Fibroblast of pulmonary artery (primary cell): ENCODE measurements at places on chromosomes 5 and 9.

GRCh38 chr9:109416135-109416706 lies 81.9 kb downstream of the PTPN3 start:
- DNase-seq, result no peak

- DNase-seq, result no peak
Measured at GRCh38 chr9:5994493-5994892, 20.9 kb downstream of the RANBP6 start.

- no peak for DNase-seq
Measured at GRCh38 chr9:89929673-89930480, 325.1 kb downstream of the GADD45G start.

DNA sequence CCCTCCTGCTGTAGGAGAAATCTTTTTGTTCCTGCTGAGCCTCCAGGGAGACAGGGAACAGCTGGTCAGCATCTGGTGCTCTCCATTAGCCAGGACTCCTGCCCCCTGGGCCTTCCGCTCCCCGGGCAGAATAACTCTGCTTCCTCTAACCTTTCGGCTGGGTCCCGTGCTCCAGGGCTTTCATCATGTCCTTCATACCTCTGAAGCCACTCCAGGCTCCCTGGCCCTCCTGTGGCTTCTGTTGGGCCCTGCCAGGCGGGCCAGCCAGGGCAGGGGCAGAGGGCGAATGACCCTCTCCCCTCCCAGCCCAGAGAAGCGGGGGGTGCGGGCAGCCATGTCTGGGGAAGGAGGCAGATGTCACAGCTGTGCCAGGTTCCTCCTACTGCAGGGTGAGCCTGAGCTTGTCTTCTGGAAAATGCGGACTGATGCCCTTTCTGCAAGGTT lies 81.7 kb upstream of the LMX1B start:
- peak; percentile 21 for DNase-seq

- DNase-seq, result no peak
Measured at GRCh38 chr9:112334432-112334841, 1.0 kb upstream of the PTBP3 start.

DNA sequence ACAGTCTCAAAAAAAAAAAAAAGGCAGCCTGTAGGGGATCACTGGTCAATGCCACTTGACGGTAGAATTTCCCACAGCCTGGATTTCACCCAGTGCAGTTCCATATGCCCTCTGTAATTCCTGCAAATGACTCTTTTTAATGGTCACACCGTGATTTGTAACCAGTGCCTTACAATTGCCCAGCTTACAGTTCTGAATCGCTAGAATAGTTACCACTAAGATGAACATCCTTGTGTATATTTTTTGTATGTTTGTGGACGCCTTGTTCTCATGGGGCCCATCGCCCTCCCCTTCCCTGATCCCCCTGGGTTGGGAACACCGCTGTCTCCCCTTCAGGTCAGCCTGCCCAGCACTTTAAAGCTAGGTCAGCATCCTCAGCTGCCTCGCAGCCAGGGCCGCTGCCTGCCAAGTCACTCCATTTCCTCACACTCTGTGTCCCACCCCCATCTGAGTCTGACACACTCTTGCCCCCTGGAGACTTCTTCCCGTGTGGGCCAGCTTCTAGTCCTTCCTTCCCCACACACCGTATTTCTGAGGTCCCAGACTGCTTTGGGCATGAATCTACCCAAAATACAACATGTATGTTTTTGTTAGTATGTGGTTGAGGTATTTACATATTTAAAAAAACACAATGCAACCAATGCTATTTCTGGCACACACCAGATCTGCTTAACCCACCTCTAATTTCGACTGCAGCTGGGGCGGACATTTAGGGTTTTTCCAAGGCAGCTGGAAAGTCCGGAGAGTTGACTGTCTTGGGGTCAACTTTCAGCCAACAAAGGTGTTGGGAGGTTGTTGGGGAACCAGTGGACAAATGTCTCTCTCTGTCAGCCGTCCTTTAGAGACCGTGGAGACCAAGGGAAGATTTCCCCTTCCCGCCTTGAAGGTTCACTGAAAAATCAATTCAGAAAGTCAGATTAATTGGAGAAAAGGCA lies 120.5 kb upstream of the NEK6 start:
- peak; percentile 34 for DNase-seq

DNA sequence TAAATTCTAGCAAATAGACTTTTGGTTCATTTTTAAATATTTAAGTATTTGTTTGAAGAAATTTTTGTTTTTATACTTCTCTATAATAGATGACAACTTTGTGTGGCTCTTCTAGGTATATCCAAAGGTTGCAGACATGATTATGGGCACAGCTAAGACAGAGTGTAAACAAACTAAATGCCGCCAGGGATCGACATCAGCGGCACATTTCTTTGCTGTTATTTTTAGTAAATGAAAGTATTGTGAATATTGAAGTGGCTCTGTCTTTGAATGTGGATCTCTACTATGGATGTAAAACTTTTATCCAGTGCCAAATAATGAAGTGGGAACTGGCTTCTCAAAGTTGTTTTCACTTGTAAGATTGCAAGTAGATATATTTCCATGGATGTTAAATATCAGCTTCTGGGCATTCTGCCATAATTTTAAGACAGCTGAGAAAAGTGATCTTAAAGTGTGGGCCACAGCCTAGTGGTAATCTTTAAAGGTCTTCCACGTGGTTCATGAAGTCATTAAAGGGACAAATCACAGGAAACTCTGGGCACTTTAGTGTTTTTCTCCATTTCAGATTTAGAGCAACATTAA lies 589.9 kb downstream of the ZNF608 start:
- peak; percentile 39 for DNase-seq

GRCh38 chr5:9712911-9713310 lies 82.8 kb upstream of the TAS2R1 start:
- no peak for DNase-seq

GRCh38 chr9:126902210-126902609 lies 12.4 kb upstream of the RALGPS1 start:
- no peak for DNase-seq

GRCh38 chr5:58912116-58912515 lies 329.2 kb downstream of the RAB3C start:
- no peak for DNase-seq
